NCI-H2029 treated with DMSO at 0.1 percent for 48 hours (cell line): ENCODE measurements at places on chromosomes 4 and X.
A peak's percentile ranks its signal among the peaks of the same experiment; 100 is the strongest.

DNA sequence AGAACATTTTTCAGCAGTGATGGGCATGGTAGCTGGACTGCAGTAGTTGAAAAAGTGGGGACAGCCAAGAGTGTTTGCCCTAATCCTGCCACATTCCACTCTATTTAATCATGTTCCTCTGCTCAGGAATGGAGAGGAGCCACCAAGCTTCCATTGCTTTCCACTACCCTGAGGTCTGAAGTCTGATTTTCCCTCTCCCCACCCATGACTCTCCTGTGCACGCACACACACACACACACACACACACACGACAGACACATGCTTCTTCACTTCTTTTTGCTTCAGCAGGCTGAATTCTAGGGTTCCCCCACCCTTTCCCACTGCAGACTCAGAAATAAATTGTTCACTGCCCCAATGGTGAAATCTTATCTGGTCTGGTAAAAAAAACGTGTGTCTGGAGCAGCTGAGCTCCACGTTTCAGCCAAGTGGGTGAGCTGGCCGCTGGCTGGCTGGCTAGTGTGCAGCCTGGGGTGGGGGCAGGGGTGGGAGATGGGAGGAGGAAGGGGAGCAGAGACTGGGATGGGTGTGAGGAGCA, 142.7 kb upstream of the NALF2 start:
- DNase-seq = no peak

DNA sequence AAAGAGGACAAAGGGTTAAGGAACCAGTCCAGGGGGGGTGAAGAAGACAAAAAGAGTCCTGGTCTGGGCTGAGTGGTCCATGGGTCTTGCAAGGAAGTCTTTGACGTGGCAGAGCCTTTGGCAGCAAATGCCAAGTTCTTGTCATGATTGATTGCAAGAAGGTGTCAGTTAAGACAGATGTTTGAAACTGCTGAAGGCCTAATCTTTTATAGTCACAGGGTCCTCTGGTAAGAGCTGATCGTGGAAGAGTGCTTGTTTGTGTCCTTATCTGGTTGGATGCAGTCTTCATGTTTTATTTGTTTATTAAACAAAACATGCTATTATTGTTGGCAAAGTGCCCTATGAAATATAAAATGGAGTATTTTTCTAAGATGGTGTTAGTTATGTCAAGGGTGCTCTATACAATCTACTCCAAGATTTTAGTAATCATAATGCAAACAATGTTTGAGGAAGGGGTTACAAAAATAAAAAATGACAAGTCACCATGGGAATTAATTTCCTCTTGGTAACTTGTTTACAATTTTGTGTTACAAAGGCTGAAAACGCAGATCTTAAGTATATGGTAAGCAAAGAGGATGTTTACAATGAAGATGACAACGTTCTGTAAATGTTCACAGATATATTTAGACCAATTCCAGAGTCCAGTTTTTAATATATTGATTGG, 85.9 kb downstream of the MAGED4 start:
- DNase-seq = no peak

GRCh38 chr4:99921174-99921573, 25.2 kb downstream of the DNAJB14 start:
- DNase-seq = no peak

DNA sequence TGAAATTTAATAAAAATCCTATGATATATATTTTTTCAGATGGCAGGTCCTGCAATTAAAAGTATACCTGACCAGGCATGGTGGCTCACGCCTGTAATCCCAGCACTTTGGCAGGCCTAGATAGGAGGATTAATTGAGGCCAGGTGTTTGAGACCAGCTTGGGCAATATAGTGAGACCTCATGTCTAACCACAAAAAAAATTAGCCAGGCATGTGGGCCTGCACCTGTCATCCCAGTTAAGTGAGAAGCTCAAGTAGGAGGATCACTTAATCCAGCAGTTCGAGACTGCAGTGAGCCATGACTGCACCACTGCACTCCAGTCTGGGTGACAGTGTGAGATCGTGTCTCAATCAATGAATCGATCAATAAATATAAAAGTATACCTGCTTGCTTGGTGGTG, 2.5 kb downstream of the OCIAD2 start:
- DNase-seq = no peak

GRCh38 chrX:135513130-135513515, 7.3 kb upstream of the INTS6L start:
- DNase-seq = no peak

- DNase-seq = no peak
Observed at GRCh38 chrX:153933748-153934147, 1.1 kb downstream of the NAA10 start.

DNA sequence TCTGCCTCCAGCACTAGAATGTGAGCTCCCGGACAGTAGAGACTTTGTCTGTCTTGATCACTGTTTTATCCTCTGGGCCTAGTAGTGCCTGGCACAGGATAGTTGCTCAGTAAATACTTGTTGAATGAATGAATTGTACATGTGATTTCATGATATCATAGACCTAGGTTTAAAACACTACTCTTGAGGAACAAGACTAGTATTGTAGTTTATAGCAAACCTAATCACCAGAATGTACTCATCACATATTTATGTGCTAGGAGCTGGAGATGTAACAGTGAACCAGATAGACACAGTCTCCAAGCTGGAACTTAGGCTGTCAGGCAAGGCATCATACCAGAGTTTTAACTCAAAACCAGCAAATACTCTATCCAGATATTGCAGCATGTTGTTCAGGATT, 23.5 kb downstream of the GAB3 start:
- no peak for DNase-seq

DNA sequence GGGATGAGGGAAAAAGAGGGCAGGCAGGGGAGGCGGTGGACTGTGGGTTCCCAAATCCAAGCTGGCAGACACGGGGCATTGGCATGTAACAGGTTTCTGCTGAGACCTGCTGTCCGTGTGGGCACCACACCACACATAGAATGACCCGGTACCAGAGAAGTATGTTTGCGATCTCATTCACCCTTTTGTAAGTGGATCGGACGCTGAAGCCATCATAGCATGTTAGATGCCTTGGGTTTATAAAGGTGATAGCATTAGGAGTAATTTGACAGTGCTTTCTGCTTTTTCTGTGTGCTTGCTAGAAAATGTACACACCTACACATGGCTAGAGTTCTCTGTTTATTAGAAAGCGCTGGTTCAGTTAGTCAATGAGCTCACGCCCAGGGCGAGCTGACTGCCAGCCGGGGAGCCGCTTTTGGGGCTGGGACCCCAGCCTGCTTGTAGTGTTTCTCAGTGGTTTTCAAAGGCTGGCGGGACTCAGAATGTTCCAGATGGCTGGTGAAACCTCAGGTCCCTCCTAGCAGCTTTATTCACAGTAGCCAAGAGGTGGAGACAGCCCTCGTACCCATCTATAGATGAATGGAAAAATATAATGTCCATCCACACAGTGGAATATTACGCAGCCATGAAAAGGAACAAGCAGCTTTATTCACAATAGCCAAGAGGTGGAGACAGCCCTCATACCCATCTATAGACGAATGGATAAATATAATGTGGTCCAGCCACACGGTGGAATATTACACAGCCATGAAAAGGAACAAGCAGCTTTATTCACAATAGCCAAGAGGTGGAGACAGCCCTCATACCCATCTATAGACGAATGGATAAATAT, 579 bp downstream of the IL3RA start:
- no peak for DNase-seq

DNA sequence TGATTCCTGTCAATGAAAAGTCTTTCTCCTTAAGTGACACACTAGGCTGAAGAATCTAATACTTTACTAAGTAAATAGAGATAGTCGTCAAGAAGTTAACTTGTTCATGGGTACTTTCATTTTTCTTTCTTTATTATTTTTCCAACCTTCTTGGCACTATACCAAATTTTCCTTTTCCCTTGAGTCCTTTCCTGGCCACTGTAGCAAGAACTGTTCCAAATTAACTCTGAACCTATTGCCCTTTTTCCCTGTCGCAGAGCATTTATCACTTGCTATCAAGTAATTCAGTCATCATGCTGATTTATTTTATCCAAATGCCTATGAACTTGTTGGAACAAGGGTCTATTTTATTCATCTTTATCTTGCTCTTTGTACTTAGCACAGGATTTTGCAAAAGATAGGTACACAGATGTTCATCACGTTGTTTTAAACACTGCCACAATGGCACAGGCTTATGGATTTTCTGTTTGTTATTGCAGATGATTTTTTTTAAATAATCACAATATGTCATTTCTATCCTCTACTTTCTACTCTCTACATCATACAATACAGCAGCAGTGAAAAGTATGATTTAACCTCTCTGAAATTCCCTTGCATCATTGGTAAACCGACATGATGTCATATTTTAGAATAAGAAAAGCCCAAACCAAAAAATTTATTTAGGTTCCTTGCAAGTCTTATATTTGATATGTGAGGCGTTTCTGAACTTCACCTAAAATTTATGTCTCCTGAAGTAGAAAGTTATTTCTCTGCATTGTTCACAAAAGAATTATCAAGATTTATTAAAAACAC, 2352.3 kb downstream of the PCDH7 start:
- DNase-seq = no peak

GRCh38 chr4:85370400-85371032, 104.4 kb upstream of the ARHGAP24 start:
- peak; percentile 19 for DNase-seq

DNA sequence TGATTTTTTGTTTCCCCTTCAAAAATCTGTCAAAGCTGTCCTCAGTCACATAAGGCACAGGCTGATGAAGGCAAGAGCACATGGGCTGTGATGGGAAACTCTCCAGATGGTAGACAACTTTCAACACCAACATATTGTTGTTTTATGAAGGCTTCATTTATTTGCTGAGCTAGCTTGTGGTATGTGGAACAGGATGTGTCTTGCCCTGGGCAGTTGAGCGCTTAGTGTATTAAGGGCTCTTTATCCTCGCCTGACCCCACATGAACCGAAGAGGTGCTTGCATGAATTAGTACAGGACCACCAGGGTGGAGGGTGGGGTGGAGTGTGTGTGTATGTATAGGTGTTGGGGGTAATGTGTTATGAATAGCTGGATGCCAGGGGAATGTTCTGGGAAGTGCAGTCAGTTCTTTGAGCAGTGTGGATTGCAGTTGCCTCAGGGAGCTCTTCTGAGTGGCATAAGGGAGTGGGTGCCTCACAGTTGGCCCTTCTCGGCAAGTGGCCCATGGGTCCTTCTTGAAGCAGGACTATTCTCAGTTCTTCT, 103.1 kb downstream of the PHEX start:
- no peak for DNase-seq

DNA sequence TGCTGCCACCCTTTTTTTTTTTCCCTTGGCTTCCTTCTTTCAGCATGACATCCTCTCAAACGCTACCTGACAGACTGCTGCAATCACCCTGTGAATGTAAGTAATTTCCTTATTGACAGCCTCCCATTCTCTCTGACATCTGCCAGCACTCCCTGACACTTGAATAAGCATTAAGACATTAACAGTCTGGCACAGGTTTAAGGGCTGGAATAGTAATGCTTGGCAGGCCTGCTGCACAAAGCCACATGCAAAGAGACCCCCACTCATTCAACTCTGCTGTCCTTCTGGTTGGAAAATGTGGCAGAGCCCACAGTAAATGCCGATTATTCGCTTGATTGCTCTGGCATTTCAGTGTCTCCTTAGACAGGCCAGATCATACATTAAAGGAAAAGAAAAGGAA, 28.1 kb upstream of the RASGEF1B start:
- peak; percentile 23 for DNase-seq

DNA sequence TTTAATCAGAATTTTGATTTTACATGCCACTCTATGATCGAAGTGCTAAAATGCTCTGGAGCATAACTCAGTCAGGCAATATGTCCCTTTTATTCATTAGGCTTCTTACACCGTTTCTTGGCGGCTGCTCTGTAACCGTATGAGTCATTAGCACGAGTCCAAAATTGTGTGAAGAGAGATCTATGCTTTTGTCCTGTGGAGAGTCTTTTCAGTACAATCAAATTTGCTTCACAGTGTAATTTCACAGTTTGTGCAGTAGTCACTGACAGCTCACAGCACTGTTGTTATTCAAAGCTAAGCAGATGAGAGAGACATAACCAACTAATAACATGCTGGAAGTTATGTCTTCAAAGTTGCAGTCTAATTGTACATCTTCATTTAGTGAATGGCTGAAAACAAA, 167.8 kb downstream of the PCDH10 start:
- no peak for DNase-seq

DNA sequence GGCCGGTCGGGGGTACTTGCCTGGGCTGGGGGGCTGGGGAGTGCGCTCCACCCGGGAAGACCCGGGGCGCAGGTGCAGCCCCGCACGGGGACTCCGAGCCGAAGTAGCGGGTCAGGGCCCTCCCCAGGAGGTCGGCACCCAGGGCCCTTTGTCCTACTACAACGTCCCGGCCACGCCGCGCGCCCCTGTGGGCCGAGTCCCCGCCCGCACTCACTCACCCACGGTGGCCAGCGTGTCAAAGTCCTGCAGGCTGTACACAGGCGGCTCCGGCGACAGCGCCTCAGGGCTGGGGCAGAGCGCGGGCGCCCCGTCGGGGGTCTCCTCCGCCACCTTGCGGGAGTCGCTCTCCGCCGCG, 602 bp downstream of the PRKX start:
- DNase-seq = no peak

DNA sequence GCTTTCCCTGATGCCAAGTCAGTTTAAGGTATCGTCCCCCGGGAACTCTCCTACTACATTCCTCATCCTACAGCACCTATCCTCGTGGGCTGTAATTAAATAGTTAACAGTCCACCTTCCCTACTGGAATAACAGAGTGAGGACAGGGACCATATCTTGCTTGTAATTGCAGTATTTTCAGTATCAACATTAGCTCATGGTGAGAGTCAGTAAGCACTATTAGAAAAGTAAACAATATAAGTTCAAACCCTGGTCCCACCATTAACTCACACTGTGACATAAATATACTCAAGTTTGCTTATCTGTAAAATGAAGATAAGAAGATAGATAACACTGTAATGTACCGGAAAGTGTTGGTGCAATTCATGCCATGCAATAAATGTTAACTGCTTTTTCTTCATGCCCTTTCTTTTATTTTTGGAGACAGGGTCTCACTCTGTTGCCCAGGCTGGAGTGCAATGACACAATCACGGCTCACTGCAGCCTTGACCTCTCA, 61.3 kb downstream of the SH3RF1 start:
- no peak for DNase-seq

DNA sequence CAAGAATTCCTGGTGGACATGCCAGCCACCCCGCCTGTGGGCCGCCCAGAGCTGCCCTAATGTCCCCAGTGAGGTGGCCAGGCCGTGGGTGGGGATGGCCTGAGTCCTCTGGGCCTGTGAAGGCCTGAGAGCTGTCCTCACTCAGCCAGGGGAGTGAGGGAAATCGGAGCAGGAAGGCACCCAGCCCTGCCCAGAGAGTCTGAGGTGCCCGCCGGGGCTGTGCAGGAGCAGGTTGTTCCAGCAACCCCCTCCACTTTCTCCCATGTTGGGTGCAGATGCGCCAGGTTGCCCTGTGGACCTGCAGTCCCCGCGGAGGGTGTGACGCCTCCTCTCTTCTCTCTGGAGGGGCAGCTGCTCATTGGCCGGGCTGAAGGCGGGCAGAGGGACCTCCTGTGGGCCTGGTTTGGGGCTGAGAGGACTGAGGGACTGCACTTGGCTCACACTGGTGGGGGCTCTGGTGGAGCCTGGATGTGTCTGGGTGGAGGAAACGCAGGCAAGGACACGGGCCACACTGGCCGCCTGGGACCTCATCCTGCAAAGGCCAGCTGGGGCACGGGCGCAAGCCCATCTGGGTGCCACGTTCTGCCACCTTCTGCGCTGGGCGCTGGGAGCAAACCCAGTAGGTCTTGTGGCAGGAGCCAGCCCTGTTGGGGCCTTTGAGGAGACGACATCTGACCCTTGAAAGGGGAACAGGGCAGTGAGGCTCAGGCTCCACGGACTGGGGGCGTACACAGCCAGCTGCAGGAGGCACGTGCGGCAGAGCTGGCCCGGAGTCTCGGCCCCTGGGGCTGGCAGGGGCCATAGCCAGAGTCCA, 14.0 kb downstream of the DOK7 start:
- DNase-seq = no peak
